ENCODE measurements at places on chromosomes 6 and 20.

GRCh38 chr6:92297101-92297500 lies 1122.3 kb downstream of the EPHA7 start:
- DNase-seq = no peak

GRCh38 chr6:40848868-40849514 lies 190.0 kb downstream of the UNC5CL start:
- DNase-seq = no peak

GRCh38 chr6:9799582-9799981 lies 615.3 kb downstream of the TFAP2A start:
- DNase-seq = no peak

GRCh38 chr6:21748343-21749056 lies 154.9 kb downstream of the SOX4 start:
- DNase-seq = no peak

- DNase-seq = no peak
Observed at GRCh38 chr20:61436667-61437279, 184.7 kb downstream of the CDH4 start.

GRCh38 chr6:87151471-87151780 lies 3.9 kb upstream of the ZNF292 start:
- no peak for DNase-seq

DNA sequence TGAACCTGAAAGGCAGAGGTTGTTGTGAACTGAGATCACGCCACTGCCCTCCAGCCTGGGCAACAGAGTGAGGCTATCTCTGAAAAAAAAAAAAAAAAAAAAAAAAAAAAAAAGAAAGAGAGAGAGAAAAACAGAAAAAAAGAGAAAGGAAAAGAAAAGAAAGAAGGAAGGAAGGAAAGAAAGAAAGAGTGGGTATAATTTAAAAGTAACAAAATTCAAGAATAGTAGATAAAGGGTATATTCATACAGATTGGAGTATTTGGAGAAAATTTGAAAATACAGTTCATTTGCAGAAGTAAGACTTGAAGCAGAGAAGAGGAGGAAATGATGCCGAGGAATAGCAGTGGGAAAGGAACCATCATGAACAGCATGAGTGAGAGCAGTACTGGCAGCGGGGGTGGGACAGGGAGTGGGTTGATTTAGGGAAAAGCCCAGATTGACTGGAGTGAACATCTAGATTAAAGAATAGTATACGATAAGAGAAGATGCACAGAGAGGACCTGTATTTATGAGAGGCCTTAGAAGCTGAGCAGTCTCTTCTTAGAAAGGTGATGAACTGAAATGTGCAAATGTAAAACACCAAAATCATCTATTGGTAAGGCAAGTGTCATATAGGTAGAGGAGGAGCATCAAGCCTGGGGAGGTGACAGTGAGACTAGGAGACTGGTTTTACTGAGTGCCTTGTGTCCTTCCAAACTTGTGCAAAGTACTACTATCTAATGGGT lies 17.8 kb upstream of the HLA-DRB1 start:
- no peak for DNase-seq

DNA sequence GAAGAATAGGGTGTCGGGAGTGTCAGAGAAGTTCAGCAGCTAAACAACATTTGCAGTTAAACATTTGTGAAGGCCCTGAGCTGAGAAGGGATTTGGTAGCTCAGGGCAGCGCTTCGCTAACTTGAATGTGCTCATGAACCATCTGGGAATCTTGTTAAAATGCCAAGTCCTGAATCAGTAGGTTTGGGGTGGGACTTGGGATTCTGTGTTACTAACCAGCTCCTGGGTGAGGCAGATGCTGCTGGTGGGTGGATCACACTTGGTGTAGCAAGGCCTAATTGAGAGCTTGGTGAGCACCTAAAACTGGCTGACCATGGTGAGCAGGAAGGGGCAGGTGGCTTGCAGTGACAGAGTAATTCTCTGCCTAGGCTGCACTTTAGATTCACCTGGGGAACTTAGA lies 5.9 kb downstream of the PTPRA start:
- DNase-seq = peak; percentile 83

GRCh38 chr6:154277629-154278017 lies 79.0 kb downstream of the IPCEF1 start:
- no peak for DNase-seq

DNA sequence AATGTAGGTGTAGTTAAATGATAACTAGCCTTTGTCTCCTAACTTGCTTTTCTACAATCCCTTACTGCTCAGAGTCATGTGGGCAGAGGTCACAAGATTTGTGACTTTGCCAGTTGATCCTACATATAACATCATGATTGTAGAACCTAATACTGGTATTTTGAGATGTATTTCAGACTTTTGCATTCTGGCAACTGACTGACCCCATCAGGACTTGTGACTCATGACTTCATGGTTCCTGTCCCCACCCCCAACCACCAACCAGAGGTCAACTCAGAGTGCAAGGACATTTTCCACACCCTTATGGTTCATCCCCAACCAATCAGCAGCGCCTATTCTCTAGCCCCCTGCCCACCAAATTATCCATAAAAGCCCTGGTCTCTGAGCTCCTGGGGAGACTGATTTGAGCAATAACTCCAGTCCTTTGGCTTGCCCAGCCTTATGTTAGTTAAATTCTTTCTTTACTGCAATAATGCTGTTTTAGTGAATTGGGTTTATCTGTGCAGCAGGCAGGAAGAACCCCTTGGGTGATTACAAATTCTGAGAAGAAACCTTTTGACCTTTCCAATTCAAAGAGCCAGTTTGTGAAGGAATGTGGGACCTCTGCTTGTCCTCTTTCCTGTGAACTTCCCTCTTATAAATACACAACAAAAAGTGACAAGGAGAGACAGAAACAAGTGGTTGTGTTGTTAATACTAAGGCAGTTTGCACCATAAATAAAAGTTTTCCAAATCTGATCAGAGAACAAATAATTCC lies 588.7 kb downstream of the UTRN start:
- DNase-seq = no peak

GRCh38 chr6:30542915-30543314 lies 13.4 kb downstream of the GNL1 start:
- DNase-seq = no peak

GRCh38 chr6:31763619-31763940 lies 1.1 kb downstream of the SAPCD1 start:
- DNase-seq = peak; percentile 81

DNA sequence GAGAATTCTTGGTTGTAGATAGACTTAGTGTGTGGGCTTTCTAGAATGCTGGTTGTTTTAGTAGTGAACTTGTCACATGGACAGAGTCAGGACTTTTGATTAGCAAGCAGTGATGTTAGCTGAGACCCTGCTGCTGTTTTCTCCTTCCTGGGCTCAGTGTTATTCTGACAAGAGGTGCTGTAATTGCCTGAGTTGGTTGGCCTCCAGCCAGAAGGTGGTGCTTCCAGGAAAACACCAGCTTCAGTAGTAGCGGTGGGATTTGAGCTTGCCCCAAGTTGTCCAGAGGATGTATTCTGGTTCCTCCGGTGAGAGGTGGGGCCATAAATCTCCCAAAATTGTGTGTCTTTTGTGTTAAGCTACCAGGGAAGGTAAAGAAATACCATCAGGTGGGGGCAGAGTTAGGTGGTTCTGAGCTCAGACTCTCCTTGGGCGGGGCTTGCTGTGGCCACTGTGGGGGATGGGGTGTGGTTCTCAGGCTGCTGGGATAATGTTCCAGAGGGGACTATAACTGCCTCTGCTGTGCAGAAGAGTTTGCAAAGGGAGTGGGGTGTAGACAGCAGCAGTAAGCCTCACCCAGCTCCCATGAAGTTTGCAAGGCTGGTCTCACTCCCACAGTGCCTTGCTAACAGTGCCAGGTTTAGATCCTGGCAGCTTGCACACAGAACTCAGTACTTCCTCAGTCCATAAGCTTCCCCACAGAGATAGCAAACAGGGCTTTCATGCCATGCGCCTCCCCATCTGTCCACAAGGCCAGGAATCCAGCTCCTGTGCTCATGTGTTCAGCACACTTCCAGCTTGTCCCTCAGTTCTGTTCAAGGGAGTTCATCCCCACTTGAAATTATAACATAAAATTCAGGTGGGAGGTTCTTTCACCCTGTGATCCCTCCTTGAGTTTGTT lies 278.4 kb upstream of the PTCHD4 start:
- no peak for DNase-seq

GRCh38 chr6:169990095-169991030 lies 238.9 kb downstream of the ERMARD start:
- no peak for DNase-seq

DNA sequence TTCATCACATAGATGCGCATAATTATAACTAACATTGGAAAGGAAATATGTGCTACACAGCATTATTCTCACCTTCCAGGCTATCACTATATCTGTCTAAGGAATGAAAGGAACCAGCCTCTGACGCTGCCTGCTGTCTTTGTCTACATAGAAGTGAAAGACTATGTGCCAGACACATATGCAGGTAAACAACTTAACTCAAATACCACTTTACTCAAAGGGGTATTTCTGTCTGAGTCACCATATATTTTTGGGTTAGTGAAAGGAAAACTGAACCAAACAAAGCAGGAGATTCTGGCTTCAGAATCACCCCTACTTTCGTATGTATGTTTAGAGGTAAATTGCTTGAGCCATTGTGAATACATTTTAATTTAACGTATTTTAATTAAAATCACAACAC lies 328.6 kb upstream of the PLCB4 start:
- no peak for DNase-seq

DNA sequence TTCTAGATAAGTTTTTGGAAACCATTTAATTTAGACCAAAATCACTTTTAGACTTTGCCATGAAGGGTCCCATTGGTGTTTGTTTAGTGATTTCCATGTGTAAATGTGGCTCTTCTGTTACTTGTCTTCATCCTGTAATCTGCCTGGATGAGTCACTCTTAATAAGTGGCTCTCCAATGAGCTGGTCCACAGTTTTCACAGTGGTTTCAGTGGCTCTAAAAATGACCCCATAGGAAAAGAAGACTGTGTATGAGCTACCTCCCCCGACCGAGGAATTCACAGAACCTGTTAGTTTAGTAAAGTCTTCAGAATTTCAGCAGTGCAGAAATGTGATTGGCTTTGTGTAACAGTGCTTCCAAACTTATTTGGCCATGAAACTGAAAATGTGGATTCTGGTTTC lies 492.0 kb upstream of the MARCKS start:
- no peak for DNase-seq

DNA sequence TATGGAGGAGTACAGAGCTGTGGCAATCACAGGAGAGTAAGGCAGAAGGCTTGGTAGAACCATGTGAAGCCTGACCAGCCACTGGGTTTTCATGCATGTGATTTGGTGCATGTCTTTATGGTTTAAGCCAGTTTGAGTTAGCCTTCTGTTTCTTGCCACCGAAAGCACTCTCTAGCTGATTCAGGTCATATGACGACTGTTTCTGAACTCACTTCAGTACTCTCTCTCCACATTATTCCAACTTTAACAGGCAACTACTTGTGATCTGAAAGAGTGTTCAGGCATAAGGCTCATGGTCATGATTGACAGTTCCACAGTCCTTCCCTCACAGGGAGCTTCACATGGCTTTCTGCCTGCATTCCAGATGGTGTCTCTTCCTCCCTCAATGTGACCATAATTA lies 63.3 kb upstream of the TAB2 start:
- DNase-seq = no peak

All from AG08396 (cell line).